ENCODE measurements at places on chromosomes 7 and 10.

DNA sequence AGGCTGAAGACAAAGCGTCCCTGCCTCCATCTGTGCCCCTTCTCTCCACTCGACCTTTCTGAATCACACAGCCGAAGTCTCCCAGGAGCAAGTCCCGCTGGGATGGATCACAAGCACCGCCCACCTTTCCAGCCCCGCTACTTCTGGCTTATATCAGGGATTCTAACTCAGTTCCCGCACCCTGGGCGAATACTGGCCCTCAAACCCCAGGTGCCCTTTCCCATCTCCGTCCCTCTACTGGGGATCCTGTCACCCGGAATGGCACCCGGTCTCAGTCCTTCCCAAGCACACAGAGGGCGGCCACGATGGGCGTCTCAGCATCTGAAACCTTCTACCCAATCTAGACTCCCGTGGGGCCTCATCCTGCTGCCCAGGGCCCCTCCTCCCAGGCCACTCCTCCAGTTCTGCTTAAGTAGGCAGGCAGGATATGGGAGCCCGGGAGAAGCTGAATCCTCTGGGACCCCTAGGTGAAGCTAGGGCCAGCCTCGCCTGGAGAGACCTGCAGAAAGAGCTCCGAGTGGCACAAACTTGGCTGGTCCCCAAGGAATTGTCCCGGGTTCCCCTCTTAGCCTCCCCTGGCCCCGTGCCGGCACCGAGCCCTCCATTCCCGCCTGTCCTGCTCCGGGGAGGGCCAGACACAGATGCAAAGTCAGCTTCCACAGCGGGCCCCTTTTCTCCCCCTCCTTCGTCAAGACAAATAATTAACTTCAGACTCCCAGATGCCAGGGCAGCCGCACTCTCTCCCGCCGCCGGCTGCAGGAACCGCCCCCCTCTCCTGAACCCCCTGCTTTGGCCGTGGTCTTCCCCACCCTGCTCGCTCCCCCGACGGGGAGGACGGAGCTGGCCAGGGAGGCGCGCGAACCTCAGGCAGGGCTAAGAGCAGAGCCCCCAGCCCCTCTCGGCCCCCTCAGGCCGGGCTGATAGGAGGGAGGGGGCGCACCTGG is 612 bp downstream of the KCP start:
- peak; percentile 25 for DNase-seq

DNA sequence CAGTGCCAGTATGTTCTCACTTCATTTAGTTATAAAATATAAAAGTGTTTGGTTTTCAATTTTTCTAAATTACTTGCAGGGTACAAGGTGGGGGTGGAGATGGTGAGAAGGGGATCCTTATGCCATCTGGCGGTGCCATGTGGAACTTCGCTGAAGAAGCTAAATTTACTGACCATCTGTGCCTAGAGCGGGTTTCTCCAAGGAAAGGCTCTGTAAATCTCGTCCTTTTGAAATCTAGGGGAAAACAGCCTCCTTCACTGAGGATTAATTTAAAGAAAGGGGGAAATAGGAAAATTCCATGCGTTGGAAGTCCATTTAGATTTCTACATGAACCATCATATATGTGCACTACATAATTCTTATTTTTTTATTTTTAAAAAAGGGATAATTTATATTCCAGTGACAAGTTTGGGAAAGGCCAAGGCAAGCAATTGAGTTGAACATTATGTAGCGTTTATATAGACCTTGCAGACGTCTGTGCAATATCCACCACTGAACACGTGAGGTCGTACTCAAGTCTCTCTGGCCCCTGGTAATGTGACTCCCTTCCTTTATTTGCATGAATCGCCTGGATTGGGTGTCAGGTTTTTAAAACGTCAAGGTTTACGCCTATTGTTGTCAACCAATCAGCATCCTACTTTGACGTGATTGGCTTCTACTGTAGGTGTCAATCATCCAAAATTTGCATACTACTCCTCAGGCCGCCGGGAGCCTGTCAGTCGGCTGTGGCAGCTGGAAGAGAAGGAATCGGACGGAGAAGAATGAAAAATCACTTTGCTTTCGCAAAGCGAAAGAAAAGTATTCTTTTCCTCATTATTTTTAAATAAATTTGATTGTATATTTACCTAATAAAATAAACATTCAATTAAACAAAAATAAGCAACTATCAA is 297.1 kb upstream of the NFE2L3 start:
- peak; percentile 96 for DNase-seq

- peak; percentile 41 for DNase-seq
Observed at GRCh38 chr10:68047554-68048327, 27.3 kb downstream of the HERC4 start.

GRCh38 chr7:22433710-22434460 is 66.1 kb downstream of the STEAP1B start:
- DNase-seq, result peak; percentile 17

DNA sequence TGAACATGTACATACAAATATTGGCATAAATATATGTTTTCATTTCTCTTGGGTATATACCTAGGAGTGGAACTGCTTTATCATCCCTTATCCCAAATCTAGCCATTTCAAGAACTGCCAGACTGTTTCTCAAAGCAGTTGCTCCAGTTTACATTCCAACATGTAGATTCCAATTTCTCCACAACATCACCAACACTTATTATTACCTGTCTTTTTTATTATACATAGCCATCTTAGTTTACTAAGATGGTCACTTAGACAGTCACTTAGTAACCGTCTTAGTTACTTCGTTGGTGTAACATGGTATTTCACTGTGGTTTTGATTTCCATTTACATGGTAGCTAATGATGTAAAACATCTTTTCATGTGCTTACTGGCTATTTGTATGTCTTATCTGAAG is 82.7 kb downstream of the ZFAND4 start:
- no peak for DNase-seq

DNA sequence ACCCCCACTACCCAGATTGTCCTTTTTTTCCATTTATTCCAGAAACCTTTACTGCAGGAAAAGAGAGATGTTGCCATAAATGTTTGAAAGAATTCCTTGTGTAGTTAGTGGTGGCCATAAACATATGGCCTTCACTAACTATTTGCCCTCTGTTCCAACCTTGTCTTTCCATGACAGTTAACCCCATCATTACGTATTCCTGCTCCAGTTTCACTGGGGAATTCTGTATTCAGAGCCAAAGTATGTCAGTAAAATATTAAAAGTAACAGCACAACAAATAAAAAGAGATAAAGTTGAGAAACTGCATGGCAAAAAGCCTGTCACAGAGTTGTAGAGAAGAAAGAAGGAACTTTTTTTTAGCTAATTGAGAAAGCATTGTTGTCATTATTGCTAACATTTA is 261.3 kb downstream of the BICC1 start:
- no peak for DNase-seq

- DNase-seq, result no peak
Observed at GRCh38 chr7:39623732-39624441, 515 bp downstream of the RALA start.

DNA sequence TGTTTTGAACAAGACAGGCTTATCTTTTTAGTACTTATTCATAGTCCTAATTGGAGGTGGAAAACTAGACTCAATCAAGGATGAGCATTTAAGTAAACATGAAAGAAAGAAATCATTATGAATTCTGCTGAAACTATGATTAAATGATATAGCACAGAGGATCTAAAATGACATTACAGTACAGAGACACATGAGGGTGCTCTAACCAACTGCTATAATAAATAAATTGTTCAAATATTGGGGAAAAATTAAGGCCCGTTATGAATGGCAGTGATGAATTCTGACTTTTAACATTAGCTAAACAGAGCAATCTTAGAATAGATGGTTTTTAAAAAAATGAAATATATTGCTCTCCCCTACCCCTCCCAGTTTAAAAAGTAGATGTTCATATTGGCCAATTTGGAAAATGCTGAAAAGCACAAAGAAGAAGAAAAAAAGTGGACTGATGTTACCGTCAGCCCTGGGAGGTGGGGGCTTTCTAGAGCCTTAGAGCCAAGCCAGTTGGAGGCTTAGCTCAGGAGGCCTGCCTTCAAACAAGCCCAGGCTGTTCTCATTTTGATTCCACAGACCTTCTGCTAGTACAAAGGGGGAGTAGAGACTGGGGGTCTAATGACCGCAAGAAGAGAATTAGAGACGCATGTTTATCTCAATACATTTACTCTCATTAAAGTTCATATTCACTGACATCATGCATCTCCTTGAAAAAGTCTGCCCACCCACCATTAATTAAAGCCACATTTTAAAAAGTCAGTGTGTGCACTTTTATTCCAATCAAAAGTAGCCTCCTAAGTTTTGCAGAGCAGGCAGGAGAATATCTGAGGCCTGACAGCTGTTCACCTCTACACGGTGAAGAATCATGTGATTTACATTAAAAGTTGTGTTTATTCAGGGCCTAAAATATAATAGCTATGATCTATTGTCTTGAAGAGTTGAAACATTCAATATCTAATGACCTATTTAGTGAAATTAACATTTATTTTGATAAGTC is 10.0 kb downstream of the WNT2 start:
- DNase-seq, result peak; percentile 21

GRCh38 chr7:23017309-23017708 is 3.4 kb upstream of the HYCC1 start:
- DNase-seq, result no peak

DNA sequence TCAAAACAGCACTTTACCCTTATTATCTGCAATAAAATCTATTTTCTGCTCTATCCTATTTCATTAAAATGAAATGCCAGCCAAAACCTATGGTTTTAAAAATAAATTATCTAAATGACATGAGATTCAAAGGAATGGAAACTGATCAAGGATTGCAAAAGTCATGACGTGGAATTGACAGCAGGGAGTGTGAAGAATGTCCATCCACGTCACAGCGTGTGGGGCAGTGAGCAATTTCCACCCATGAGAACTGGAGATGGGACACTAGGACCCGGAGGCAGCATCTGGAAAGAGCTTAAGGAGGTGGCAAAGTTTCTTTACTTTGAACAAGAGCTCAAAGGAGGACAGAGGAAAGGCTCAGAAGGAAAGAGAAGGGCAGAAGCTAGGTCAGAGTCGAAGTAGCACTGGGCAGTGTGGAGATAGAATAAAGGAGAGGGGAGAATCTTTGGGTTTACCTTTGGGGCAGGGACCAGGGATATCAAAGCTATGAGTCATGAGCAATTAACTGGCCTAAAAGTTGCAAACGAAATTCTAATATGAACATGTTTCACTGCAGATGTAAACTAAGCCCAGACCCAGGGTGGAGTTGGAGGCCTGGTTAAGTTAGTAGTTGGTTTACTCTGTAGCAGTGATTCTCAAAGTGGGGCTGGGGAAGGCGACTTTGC is 24.9 kb upstream of the STK17A start:
- DNase-seq, result no peak

- no peak for DNase-seq
Observed at GRCh38 chr10:16231734-16232435, 204.9 kb upstream of the PTER start.

- no peak for DNase-seq
Observed at GRCh38 chr10:69479240-69480067, 28.2 kb downstream of the TSPAN15 start.

- DNase-seq, result no peak
Observed at GRCh38 chr10:89520706-89521105, 14.7 kb downstream of the SLC16A12 start.

DNA sequence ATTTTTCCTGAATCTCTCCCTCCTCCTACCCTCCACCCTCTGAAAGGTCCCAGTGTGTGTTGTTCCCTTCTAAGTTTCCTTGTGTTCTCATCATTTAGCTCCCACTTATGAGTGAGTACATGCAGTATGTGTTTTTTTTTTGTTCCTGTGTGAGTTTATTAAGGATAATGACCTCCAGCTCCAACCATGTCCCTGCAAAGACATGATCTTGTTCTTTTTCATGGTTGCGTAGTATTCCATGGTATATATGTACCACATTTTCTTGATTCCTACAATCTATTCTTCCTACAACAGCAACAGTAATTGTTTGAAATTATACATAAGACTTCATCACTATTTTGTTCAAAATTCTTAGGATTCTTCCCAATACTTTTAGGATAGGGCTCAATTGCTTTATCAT is 1117.8 kb downstream of the GATA3 start:
- no peak for DNase-seq

DNA sequence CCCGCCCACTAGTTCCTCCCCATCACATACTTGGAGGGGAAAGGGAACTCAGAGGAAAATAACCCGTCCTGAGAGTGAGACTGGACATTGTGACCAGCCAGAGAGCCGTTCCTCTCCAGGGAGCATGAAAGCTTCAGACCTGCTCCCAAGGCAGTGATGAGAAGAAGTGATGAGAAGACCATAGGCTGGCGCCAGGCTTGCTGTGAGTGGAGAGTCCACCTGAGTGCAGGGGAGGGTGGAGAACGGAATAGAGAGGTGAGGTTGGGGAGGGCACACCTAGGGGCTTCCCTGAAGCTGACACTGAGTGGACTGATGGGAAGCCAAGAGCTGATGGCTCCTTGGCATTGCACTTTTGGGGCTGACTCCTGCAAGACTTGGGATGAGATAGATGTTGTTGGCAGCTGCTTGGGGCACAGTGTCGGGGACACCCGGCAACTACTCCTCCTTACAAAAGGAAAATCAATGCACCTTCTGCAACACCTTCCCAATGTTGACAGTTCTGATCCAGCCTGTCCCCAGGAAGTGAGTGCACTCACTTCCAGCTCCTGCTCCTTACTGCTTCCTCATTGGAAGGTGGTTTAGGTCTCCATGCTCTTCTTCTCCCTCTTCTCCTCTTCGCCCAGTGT is 79.4 kb downstream of the EMX2 start:
- no peak for DNase-seq

GRCh38 chr10:127962205-127962604 is 55.3 kb downstream of the PTPRE start:
- no peak for DNase-seq

- DNase-seq, result no peak
Observed at GRCh38 chr10:116147147-116147905, 125.7 kb downstream of the GFRA1 start.

DNA sequence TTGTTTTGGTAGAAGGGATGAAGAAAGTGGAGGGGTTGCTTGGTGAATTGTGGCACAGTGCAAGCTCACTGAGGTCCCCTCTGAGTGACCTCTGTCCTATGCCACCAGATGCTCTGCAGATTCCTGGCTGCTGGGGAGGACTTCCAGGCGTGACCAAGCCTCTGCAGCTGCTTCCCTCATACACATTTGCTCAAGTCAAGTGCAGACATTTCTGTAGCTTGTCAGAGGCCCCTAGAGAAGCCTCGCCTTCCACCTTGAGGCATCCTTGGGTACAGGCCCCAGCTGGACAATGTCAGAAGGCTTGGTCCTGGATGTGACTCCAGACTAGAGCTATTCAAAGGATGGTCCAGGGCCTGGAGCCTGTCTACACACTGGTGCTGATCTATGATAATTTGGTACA is 464.2 kb downstream of the PLXNA4 start:
- DNase-seq, result no peak

DNA sequence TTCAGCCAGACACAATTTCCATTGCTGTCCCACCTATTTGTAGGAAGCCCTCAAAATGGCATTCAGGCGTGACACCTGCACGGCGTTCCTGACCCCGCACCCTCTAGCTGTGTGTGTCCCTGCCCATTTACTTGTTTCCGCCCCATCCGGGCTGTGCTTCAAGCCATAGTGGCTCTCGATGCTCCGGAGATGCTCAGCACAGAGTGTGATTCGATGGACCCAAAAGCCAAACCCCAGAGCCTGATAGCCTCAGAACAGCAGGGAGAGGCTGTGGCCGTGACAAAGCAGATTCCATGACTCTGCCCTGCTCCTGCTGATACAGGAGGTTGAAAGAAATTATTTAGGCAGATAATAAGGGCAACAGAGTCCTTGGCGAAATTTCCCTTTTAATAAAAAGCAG is 13.4 kb downstream of the BUD31 start:
- DNase-seq, result no peak

All from iris pigment epithelial cell (primary cell).